Activated gamma-delta T cell treated with anti-CD3 and anti-CD28 coated beads, Interleukin-2, amount 50 U/mL, for 16 hours (primary cell): ENCODE measurements at places on chromosomes 12 and 14.
A peak's percentile ranks its signal among the peaks of the same experiment; 100 is the strongest.

DNA sequence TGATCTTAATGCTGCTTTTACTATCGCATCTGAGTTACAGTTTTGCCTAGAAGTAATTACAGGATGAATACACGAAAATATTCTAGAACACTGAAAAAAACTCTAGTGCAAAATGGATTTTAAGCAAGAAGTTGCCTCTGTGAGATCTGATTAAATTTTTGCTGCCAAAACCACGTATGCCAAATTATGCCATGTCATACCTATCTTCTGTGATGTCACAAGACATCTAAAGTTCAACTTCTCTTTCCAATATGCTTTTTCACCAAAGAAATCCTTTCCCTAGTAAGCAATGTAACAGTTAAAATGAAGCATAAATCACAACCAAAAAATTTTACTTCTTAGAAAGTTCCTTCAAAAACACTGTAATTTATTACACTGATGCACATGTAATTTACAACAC lies 39.6 kb downstream of the HECTD4 start:
- DNase-seq = no peak

GRCh38 chr12:19895246-19896020 lies 456.1 kb downstream of the AEBP2 start:
- DNase-seq = no peak

GRCh38 chr12:56769868-56770267 lies 6.7 kb downstream of the HSD17B6 start:
- no peak for DNase-seq

- DNase-seq = no peak
Observed at GRCh38 chr14:23028799-23029198, 5.9 kb downstream of the PSMB5 start.

GRCh38 chr12:107145397-107145796 lies 52.0 kb upstream of the CRY1 start:
- no peak for DNase-seq

- no peak for DNase-seq
Observed at GRCh38 chr14:33370426-33370825, 431.7 kb downstream of the NPAS3 start.

- peak; percentile 24 for DNase-seq
Observed at GRCh38 chr12:108884116-108885012, 4.5 kb downstream of the DAO start.

- DNase-seq = no peak
Observed at GRCh38 chr14:78767436-78767835, 597.3 kb downstream of the NRXN3 start.

GRCh38 chr12:40644708-40645107 lies 47.5 kb upstream of the CNTN1 start:
- no peak for DNase-seq

DNA sequence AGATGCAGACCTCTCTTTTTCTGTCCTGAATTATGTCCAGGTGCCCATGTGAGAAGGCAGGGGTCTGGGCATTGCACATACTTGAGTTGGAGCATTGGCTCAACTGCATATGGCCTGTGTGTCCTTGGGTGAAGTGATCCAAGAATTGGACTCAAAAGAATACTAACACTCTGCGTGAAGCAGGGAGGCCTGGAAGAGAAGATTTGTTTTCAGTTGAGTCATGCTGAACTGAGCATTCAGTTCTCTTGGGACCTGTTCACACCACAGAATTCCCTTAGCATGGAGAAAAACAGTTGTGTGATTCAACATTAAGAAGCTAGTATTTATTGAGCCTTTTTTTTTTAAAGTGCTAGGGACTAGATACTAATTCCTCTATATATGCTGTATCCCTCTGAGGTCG lies 164.7 kb upstream of the TBX3 start:
- no peak for DNase-seq

GRCh38 chr12:121181181-121181580 lies 28.7 kb upstream of the P2RX4 start:
- DNase-seq = no peak

- peak; percentile 57 for DNase-seq
Observed at GRCh38 chr12:7108003-7108795, 815 bp downstream of the C1RL start.

GRCh38 chr14:39005044-39005880 lies 97.8 kb downstream of the SEC23A start:
- no peak for DNase-seq

GRCh38 chr12:103745962-103746361 lies 95.1 kb downstream of the NT5DC3 start:
- DNase-seq = no peak

- DNase-seq = no peak
Observed at GRCh38 chr12:76449583-76449982, 101.4 kb upstream of the BBS10 start.

- DNase-seq = no peak
Observed at GRCh38 chr12:52216807-52217206, 16.2 kb upstream of the KRT7 start.

DNA sequence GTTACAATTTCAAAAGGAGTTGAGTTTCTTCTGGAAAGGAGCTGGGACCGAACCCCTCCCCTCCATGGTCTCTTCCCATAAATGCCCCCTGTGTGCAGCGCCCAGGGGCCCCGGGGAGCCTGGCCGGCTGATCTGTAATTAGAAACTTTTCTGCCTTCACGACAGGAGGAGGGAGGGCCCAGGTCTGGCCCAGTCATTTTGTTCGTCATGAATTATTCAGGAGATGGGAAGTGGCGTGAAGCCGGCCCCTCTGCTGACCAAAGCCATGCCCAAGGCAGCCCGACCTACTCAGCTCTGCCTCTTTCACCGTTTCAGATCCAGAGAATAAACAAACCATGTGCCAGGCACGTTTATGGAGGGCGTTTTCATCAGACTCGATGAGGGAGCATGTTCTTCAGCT lies 33.3 kb upstream of the MSI1 start:
- DNase-seq = no peak

DNA sequence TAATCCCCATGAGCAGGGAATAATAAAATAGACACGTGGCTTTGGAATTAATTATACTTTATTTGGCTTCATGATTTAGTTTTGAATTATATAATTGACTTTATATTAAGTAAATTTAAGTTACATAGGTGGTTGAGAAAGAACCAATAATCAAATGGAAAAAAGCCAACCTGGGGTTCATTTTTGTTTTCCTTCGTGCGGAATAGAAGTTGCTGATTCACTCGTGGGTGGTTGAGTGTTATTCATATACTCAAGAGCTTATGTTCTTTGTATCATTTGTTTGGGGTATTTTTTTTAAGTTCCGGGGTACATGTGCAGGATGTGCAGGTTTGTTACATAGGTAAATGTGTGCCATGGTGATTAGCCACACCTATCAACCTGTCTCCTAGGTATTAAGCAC lies 58.0 kb downstream of the ZNF664 start:
- no peak for DNase-seq

- DNase-seq = no peak
Observed at GRCh38 chr14:36048667-36049066, 127.9 kb downstream of the PTCSC3 start.

- no peak for DNase-seq
Observed at GRCh38 chr14:72644038-72644437, 249.9 kb downstream of the DPF3 start.

- no peak for DNase-seq
Observed at GRCh38 chr14:75084513-75084912, 15.1 kb downstream of the ZC2HC1C start.

DNA sequence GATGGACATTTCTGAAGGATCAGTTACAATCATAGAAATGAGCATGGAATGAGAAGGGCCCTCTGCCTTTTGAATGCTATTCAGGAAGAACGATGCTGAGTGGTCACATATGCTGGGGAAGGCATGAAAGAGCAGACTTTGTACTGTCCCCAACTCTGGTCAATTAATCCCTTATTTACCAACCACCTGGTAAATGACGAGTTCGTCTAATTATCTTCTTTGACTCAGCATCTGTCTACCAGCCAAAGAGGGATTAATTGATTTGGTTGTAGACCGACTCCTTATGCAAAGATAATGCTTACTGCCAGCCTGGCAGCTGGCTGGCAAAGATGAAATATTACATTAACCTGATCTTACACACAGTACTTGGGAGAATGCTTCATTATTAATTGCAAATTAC lies 152.2 kb downstream of the CHST11 start:
- no peak for DNase-seq

DNA sequence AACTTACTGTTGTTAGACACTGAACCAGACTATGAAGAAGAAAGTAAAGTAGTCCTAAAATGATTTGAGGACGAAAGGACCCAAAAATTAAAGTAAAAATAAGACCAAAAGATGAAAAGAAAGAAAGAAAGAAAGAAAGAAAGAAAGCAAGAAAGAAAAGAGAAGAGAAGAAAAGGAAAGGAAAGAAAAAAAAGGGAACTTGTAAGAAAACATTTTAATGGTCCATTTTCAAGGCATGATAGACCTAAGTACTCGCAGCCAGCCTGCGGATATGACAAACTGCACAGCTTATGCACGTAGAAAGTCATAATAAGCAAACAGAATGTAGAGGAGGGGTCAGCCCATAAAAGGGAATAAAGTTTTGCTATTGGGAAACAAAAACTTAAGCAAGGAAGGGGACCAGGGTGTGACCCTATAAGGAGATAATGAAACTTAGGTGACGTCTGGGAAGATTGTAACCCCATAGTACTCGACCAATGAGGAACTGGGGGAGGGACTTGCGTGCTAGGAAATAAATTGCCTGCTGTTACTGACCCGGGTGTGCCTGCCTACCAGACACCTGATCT lies 59.7 kb downstream of the APOBEC1 start:
- no peak for DNase-seq

DNA sequence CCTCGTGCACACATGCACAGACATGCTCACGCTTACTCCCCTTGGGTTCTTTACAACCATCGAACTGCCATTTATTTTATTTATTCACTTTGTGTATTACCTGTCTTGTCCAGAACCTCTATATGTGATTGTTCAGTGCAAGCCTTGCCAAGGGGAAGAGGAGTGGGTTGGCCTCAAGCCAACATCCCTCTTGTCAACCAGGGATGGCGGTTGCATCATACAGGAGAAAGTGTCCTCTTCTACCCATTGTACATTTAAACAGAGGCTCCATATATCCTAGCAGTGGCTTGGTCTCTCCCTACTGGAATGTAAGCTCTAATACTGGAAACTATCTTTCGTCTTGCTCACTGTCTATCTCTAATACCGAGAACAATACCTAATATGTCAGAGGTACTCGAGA lies 108.4 kb downstream of the C12orf42 start:
- no peak for DNase-seq

- DNase-seq = no peak
Observed at GRCh38 chr12:69345742-69346141, 2.4 kb upstream of the LYZ start.

GRCh38 chr12:132558861-132559623 lies 51.3 kb downstream of the LRCOL1 start:
- no peak for DNase-seq

DNA sequence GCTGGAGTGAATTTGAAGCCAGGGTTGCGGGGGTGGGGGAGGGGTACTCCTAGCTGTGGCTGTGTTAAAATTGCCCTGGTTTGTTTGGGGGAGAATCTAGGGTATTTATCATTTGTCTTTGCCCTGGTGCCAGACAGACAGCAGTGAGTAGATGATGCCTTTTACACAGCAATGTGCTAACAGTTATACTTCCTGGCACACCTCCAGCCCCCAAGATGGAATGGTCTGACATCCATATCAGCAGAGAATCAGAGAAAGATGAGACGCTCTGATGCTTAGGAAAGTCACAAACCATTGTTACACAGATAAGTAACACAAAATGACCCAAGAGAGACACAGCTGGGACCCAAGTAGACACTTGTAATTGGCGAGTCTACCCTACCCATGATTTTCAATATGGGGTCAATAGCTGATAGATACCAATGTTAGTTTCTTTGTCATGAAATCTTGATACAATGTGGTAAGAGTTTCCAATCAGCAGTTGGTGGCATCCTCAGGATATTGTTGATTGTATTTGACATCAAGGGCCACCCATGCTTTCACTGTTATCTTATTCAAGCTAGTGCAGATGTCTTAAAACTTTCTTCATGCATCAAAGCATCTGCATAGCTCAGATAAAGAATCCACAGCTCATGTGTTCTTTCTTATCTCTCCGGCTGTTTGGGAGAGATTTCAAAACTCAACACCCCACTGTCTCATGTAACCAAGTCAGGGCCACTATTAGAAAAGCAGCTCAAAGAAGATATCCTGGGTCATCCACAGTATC lies 2.6 kb upstream of the PRKAB1 start:
- DNase-seq = no peak

GRCh38 chr12:126685636-126686035 lies 1581.3 kb upstream of the TMEM132C start:
- no peak for DNase-seq

DNA sequence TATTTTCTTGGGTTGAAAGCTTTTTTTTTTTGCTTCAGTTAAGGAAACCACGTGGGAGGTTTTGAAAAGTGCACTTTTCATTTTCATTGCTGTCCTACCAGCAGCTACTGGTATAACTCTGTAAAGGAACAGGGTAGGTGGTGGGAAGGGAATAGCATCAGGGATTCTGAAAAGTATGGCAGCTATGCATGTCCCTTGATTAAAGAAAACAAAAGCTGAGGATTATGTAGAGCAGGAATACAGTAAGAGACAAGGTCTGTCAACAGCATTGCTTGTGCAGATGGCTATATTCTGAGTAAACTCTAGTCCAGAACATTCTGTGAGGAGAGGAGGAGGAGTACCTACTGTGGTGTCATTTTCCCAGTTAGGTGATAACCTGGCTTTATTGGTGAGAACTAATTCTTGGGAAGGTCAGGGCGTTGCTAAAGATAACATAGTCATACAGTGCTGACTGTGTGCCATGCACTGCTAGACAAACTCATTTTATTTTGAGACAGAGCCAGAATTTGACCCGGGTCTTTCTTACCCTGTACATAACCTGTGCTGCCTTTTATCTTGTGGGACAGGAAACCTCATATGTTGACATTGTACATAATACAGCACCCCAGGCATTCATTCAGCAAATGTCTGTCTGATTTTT lies 80.3 kb upstream of the TRAF3 start:
- no peak for DNase-seq

GRCh38 chr12:95815632-95816212 lies 25.2 kb upstream of the NTN4 start:
- DNase-seq = no peak

DNA sequence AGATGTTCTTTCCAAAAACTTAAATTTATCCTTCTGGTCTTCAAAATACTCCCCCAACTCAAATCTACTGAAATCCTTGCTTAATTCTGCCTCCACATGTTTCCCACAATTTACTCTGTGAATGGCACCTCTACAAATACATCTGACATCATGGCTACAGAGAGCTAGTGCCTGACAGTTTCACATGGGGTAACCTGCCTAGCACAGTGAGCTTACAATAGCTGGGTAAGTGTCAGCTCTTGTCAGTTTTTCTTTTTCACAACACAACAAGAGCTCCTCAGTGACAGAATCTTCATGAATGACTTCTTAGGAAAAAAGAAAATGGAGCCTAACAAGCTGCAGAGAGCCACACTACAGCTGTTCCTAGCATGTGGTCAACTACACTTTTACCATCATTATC lies 54.4 kb downstream of the NIN start:
- DNase-seq = no peak
